ENCODE measurements at places on chromosomes 6 and 20.

DNA sequence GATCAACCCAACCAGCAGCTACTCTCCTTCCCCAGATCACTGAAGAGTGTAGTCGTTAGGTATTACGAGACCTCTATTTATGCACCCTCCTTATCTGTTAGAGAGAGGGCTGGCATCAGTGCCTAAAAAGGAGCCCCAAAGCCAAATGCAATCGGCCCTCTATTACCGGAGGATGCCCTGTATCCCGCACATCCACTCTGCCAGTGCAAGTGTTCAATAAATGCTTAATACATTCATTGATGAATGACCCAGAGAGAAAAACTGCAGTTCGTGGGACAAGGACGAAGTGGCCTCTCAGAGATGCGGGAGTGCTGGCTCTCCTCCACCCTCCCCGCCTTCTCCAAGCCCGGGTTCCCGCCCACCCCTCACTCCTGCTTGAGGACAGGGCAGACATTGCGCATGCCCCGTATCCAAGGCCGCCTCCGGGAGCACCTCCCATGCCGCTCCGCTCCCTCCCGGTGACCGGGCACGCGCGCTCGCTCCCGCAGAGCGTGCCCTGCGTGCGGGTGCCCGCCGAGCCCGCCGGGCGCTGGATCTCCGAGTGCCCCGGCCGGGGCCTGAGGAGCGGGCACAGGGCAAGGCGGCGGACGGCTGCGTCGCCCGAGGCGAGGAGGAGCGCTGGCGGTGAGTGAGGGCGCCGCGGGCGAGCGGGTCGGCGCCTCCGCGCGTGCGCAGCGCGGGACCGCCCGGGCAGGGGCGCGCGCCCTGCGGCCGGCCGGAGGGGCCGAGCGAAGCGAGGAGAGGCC lies 27.2 kb upstream of the BTBD3 start:
- DNase-seq, result peak; percentile 54

GRCh38 chr6:56959094-56959493 lies 4.2 kb downstream of the BEND6 start:
- no peak for DNase-seq

GRCh38 chr6:150006961-150007464 lies 18.3 kb downstream of the RAET1L start:
- DNase-seq, result no peak

DNA sequence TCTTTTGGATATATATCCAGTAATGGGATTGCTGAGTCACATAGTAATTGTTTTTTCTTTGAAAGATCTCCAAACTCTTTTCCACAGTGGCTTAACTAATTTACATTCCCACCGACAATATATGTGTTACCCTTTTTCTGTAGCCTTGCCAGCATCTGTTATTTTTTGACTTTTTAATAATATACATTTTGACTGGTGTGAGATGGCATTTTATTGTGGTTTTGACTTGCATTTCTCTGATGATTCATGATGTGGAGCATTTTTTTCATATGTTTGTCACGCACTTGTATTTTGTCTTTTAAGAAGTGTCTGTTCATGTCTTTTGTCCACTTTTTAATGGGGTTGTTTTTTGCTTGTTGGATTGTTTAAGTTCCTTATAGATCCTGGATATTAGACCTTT lies 58.9 kb upstream of the OPRM1 start:
- DNase-seq, result no peak

DNA sequence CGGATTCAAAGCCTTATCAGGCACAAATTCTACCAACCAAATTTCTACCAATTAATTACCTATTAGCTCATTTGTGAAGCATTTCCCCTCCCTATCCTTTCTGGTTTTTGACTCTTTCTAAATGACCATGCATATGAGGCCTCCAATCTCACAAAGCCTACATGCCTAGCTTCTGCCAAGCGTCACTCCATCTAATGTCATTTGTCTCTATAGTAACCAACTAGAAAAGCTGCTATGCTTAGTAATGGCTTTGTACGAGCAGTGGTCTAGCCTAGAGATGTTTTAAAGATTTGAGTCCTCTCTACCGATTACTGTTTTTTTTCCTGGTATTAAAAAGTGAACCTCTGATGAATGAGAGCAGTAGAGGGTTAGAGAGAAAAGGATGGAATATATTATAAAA lies 4.8 kb upstream of the ASF1A start:
- no peak for DNase-seq

- no peak for DNase-seq
Measured at GRCh38 chr6:47479140-47479508, 1.5 kb downstream of the CD2AP start.
